A549 treated with ZK216348 at 1 μM for 4 hours (cell line): ENCODE measurements at places on chromosomes 7 and 10. TPM values are rescaled to one million over a fixed set of nuclear protein-coding genes. Genes with fewer than 3 reads are reported as not detected.

ABLIM1 gene
- 28.7 to 44.0 TPM (median 34.1 TPM) in 5 replicates for total RNA-seq

PRSS2 gene
- not detected in 5 replicates for total RNA-seq

GSTO1 gene
- total RNA-seq: 231 to 296 TPM (median 257 TPM) in 5 replicates

C10orf95 gene
- total RNA-seq: 0.13 to 0.34 TPM (median 0.19 TPM) in 4 of 5 replicates, not detected in the other

DOCK4 gene
- total RNA-seq: 4.0 to 7.8 TPM (median 7.2 TPM) in 5 replicates
